Inflammatory macrophage (primary cell): ENCODE measurements at places on chromosomes 5 and 9.

DNA sequence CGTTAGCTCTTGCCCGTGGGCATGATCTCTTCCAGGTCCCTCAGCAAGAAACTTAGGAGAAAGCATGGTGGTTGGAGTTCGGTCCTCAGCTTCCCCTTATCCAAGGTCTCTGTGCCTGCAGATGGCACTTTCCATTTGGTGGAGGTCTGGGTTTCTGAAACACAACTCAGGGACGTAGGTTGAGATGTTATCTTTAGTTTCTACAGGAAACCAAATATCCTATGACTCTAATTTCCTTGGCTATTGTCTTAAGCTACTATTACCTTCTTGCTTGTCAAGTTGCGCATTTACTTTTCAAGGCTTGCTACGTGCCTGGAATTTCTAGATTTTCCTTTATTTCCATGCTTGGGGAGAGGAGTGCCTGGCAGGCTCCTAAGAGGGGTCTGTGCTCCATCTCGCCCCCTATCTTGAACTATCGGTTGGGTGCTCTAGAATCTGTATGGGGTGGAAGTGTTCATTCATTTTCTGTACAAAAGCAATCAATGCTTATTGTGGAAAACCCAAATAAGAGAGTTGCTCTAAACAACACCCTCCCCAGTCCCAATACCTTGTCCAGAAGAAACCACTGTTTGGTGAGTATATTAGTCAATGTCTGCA is 32.9 kb upstream of the KCNIP1 start:
- DNase-seq = no peak

DNA sequence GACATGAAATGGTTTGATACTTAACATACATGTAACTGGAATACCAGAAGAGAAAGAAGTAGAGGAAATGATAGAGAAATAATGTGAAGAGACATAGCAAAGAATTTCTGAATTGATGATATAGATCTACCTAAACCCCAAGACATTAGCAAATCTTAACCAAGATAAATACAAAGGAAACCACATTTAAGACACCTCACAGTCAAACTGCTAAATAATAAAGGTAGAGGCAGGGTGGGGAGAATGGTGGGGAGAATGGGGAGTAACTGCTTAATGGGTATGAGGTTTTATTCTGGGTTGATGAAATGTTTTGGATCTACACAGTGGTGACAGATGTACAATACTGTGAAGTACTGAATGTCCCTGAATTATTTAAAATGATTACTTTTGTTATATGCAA is 17.5 kb downstream of the CARNMT1 start:
- DNase-seq = no peak

GRCh38 chr9:114237781-114238180 is 82.4 kb downstream of the COL27A1 start:
- DNase-seq = no peak

DNA sequence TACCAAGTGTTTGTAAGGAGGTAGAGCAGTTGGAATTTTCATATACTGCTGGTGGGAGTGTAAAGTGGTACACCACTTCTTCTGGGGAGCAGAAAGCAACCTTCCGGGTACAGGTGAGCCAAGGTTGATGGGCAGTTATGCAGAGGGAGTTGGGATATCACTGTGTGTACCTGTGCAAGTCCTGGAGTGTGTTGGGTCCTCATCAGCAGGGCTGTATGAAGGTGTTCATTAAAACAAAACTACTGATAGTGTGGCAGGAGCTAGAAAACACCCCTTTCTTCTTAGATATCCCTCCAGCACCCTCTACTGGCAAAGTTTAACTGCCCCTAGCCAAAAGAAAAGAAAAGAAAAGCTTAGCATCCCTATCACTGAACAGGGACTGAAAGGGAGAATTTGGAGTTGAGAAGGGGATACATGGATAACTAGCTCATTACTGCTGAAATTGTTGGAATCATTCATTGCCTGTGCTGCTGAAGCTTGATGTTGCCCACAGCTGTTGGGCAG is 10.7 kb downstream of the MARCHF6 start:
- DNase-seq = no peak

DNA sequence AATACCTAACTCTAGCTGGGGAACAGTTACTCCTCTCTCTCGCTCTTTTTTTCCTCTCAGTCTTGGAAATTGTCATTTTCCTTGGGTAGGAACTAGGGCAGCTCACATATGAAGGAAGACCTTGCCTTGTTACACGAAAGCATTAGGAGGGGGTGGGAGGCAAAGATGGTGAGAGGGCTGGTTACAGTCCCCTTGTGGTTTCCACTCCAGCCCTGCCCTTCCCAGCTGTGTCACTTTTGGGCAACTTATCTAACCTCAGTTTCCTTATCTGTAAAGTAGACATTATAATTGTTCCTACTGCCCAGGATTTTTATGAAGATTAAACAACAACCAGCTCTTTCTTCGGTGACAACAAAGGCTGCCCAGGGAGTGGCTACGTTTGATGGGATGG is 196.2 kb upstream of the CLINT1 start:
- DNase-seq = no peak

DNA sequence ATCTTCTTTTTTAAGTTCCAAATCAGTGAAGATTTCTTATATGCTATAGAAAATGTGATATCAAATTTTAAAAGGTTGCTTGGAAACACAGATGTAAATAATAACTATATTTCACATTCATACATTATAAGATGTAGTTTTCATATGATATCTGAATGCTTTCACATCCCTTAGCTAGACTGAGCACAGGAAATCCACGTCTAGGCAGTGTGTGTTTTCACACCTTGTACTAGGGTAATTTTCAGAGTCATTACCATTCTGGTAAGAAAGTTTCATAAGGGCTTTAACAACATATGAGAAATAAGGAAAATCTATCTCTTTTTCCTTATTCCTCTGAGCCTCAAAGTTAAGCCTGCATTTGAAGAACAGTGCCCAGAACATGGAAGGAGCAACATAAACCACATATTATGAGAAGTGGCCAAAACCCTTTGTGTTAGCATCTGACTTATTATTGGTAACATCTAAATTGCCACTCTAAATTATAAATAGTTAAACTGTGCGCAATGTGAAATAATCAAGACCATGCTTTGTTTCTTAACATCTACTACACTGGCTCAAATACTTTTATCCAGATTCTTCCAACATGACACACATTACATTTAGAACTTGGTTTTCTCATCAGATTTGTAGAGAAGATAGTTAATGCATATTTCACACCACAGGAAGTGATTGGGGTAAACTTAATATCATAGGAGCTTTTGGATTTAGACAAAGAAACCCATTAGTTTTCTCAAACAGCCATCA is 113.3 kb downstream of the PPP2R2B start:
- DNase-seq = no peak
